NCI-H345 (cell line): ENCODE measurements at places on chromosomes 2 and 18.

DNA sequence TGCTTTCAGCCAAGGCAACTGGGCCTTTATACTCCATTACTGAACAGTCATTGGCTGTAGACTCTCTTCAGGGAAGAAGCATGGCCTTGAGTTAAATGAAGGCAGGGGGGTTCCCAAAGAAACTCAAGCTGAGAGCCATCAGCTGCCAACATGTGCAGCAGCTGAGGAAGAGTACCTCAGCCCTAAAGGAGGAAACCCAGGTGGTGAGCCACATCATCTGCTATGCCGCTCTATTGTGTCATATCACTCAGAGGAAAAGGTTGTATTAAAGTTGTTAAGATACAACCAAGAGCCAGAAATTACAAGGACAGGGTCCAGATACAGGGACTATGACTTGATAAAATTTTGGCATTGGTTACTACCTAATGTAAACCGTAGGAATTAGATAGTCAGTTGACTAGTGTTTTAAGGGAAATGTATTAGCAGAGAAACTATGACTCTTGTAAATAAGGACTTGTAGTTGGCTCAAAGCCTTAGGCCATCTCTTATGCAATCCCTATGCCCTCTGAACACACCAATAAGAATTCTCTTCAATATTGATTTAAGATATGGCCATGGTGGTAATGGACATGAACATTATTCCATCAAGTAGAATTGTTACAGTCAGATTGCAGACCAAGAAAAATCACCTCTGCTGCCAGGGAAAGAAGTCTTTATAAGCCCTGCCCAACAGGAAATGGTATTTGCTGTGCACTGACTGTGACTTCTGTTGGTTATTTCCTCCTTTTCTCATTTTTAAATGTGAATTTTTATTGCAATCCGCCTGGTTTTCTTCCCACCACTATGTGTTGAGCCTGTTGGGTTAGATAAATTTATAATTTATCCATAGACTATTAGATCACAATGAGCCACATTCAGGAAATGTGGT, 9.2 kb upstream of the LRPPRC start:
- no peak for DNase-seq

DNA sequence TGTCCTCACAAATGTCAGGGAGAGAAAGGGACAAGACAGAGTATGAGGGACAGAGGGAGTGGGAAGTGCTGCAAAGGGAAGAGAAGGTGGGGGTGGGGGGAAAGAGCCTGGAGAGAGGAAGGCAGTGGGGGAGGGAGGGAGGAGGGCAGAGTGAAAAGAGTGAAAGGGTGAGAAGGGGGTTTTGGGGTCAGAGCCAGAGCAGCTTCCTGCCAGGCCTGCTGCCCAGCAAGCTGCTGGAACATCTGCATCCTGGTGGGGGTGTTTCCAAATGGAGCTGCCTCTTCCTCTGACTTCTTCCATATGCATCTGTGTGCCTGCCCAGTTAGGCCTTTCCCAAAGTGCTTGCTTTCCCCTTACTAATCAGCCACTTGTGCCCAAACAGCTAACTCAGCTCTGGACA, 94.3 kb upstream of the CELF4 start:
- DNase-seq, result no peak

DNA sequence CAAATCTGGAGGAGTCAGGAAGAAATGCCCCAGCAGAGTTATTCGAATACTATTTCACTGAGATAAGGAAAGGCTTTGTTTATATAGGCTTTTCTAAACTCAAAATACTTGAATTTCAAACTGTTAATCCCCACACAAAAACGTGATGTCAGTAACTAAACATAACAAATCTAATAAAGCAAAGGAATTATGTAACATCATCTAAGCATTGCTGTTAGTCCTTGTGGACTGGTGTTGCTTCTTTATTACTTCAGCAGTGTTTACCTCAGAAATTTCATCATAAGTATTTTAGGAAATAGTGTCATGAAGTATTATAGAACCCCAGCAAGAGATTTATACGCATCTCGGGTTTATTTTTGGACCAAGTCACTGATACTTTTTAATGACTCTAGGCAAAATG, 19.7 kb upstream of the SANBR start:
- no peak for DNase-seq

DNA sequence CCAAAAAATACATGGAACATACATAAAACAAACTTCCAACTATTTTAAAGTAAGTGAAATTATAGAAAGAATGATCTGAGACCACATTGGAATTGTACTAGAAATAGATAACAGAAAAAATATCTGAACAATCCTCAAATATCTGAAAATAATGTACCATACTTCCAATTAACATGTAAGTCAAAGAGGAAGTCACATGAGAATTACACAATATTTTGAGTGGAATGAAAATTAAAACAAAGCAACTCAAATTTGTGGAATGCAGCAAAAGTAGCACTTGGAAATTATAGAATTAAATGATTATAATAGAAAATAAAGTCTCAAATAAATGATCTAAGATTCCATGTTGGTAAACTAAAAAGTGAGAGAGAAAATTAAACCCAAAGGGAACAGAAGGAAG, 38.3 kb upstream of the CTIF start:
- DNase-seq, result no peak

GRCh38 chr2:200702646-200703118, 109.0 kb upstream of the BZW1 start:
- DNase-seq, result no peak

GRCh38 chr2:119495948-119496347, 28.3 kb downstream of the SCTR start:
- no peak for DNase-seq

- no peak for DNase-seq
Measured at GRCh38 chr2:181095486-181095885, 115.1 kb downstream of the UBE2E3 start.

DNA sequence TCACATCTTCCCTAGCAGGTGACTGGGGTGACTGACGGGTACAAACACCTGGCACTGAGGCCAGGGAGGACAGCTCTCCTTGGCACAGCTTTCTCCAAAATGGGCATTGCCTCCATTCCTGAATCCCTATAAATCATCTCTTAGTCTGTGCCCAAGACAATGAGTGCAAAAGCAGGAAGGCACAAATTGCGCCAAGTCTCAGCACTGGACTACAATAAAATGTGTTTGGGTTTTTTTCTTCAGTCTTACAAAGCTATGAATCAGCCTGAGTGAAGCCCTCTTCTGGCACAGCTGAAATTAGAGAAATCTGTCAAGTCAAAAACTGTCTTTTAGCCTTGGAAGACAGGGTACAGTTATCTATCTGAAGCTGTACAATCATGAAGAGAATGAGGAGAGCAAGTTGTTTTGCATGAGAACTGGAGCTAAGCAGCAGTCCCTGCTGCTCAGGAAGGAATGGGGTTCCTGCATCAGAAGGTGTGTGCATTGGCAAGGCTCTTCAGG, 90.8 kb downstream of the EPB41L3 start:
- DNase-seq, result no peak
